ENCODE measurements at places on chromosomes 4 and X.

- H3K27ac ChIP-seq, result no peak overlapping the region
- H3K4me1 ChIP-seq, result no peaks in the 10 kb centered on the region
- no peak overlapping the region for H3K4me3 ChIP-seq
- no peak for DNase-seq
These were observed 136.6 kb upstream of the SPRY1 start for GRCh38 chr4:123259676-123260646.

DNA sequence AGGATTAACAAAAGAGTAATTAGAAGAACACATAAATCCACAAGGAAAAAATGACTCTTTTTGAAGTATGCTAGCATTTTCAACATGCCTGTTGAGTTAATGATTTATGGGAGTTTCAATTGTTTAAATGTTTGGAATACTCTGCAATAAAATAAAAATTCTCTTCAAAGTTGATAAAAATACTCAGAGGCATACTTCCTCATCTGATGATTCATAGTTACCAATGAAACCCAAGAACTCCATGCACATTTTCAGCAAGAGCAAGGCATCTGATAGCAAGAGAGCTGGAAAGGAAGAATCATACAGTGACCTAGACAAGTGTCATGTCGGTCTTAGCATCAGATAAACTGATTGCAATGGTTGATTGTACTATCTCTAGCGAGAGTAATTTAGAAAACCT lies 443.7 kb upstream of the ATOH1 start:
- H3K27ac ChIP-seq, result no peak overlapping the region
- no peak overlapping the region for H3K4me3 ChIP-seq
- DNase-seq, result no peak
- no peaks in the 10 kb centered on the region for H3K4me1 ChIP-seq
- H3K27me3 ChIP-seq, result no peaks in the 10 kb centered on the region

DNA sequence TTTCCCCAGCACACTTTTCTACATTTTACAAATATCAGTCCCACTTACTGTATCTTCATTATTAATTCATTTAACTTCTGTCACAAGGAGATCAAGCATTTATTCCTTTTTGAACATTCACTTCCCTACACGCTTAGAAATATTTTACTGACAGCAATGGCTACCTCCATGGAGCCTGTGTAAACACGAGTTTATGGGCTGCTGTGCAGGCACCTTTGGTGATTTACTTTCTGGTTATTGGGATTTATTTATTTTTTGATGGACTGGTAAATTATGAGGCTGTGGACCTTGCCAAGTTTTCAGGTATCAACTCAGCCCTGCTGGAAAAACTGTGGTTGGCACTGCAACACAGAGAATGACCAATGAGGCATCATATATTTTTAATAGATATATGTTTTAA lies 45.4 kb upstream of the PAQR3 start:
- H3K36me3 ChIP-seq, result no peaks in the 10 kb centered on the region
- no peaks in the 10 kb centered on the region for H3K27me3 ChIP-seq
- no peak overlapping the region for H3K27ac ChIP-seq
- H3K4me3 ChIP-seq, result no peak overlapping the region
- no peaks in the 10 kb centered on the region for H3K4me1 ChIP-seq

DNA sequence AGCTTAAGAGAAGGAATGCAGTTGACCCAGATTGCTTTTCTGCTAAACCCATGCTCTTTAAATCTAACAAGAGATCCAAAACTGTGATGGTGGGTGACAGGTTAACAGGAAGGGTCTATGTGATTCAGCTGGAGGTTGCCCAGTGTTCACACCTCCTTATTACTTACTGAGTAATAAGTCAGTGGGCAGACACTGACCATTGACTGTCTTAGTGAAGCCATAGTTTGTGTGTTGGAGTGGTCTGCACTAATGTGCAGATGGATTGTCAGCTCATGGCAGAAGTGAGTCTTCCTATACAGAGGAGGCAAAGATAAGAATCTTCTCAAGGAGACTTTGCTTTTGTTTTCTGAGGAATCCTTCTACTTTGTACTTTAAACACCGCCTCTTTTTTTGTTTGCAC lies 15.2 kb upstream of the RUFY3 start:
- no peak for DNase-seq
- H3K27me3 ChIP-seq, result no peaks in the 10 kb centered on the region
- no peaks in the 10 kb centered on the region for H3K36me3 ChIP-seq
- H3K27ac ChIP-seq, result peak overlapping the region; percentile 92
- H3K4me1 ChIP-seq, result peaks cover 15% of the 10 kb centered on the region

GRCh38 chrX:136450050-136450830 lies 37.5 kb upstream of the BRS3 start:
- no peaks in the 10 kb centered on the region for H3K36me3 ChIP-seq
- no peaks in the 10 kb centered on the region for H3K27me3 ChIP-seq
- H3K4me3 ChIP-seq, result no peak overlapping the region
- no peak overlapping the region for H3K27ac ChIP-seq

DNA sequence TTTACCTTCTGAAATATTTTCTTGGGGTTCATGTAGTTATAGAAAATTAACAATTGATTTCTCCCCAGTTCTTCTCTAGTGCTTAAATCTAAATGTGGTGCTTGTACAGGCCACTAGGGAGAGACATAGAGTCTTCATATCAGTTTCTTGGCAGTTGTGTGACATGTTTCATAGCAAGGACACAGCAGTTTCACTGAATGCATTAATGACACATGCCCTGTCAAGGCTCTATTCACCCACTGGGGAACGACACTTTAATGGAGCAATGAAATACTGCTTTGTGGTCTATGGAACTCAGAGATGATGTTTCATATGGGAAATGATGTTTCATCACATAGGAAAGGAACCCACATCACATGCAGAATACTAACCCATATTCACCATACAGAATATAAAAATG lies 2.8 kb downstream of the VEGFC start:
- no peak overlapping the region for H3K4me3 ChIP-seq
- H3K27me3 ChIP-seq, result peaks cover 9% of the 10 kb centered on the region
- H3K27ac ChIP-seq, result no peak overlapping the region
- H3K36me3 ChIP-seq, result no peaks in the 10 kb centered on the region

GRCh38 chrX:110125446-110126162 lies 122.7 kb downstream of the TMEM164 start:
- H3K4me1 ChIP-seq, result no peaks in the 10 kb centered on the region
- no peak overlapping the region for H3K27ac ChIP-seq
- no peaks in the 10 kb centered on the region for H3K36me3 ChIP-seq
- DNase-seq, result no peak
- no peaks in the 10 kb centered on the region for H3K27me3 ChIP-seq

DNA sequence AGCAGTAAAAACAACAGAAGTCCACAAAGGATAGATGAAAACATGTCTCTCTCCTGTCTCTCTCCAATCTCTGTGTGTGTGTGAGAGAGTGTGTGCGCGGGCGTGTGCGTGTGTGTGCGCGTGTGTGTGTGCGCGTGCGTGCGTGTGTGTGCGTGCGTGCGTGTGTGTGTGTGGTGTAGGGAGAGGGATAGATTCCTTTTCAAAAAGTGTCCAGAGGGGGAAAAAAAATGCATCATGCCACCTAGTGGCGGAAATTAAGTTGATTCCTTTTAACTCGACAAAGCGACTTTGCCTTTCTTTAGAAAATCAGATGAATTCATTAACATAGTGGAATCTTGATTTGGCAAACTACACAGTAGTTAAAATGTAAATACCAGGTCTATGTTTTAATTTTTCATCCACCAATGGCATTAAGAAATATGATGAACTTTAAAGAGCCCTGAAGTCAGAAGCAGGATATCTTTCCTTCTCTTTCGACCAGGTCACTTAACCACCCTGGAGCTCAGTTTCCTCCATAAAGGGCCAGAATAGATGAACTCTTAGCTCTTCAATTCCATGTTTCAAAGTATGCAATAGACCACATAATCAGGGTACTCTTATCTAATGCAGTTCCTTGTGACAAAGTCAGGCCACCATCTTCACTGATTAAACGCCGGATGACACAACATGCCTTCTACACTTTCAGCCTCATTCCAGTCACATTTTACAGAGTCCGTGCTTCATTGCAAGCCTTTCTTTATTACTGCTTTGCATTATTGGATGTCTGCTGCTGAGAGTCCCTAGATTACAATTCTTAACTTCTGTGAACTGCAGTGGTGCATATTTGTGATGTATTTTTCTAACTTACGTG lies 162.8 kb downstream of the FBXO8 start:
- peak; percentile 24 for DNase-seq
- H3K27me3 ChIP-seq, result no peaks in the 10 kb centered on the region
- H3K4me3 ChIP-seq, result peak overlapping the region; percentile 44
- peak overlapping the region; percentile 53 for H3K27ac ChIP-seq
- no peaks in the 10 kb centered on the region for H3K4me1 ChIP-seq
- no peaks in the 10 kb centered on the region for H3K36me3 ChIP-seq

- H3K4me3 ChIP-seq, result no peak overlapping the region
- no peak for DNase-seq
- no peak overlapping the region for H3K27ac ChIP-seq
- no peaks in the 10 kb centered on the region for H3K36me3 ChIP-seq
- no peaks in the 10 kb centered on the region for H3K4me1 ChIP-seq
These were observed 17.4 kb upstream of the LNX1 start for GRCh38 chr4:53608649-53609048.

- no peak overlapping the region for H3K4me3 ChIP-seq
- DNase-seq, result no peak
- H3K27me3 ChIP-seq, result no peaks in the 10 kb centered on the region
- H3K27ac ChIP-seq, result no peak overlapping the region
These were observed 23.3 kb upstream of the EOLA2 start for GRCh38 chrX:149961572-149961971.

GRCh38 chr4:144699565-144699964 lies 53.6 kb downstream of the HHIP start:
- H3K36me3 ChIP-seq, result no peaks in the 10 kb centered on the region
- DNase-seq, result no peak
- H3K27ac ChIP-seq, result no peak overlapping the region
- no peaks in the 10 kb centered on the region for H3K4me1 ChIP-seq
- H3K4me3 ChIP-seq, result no peak overlapping the region
- H3K27me3 ChIP-seq, result no peaks in the 10 kb centered on the region

DNA sequence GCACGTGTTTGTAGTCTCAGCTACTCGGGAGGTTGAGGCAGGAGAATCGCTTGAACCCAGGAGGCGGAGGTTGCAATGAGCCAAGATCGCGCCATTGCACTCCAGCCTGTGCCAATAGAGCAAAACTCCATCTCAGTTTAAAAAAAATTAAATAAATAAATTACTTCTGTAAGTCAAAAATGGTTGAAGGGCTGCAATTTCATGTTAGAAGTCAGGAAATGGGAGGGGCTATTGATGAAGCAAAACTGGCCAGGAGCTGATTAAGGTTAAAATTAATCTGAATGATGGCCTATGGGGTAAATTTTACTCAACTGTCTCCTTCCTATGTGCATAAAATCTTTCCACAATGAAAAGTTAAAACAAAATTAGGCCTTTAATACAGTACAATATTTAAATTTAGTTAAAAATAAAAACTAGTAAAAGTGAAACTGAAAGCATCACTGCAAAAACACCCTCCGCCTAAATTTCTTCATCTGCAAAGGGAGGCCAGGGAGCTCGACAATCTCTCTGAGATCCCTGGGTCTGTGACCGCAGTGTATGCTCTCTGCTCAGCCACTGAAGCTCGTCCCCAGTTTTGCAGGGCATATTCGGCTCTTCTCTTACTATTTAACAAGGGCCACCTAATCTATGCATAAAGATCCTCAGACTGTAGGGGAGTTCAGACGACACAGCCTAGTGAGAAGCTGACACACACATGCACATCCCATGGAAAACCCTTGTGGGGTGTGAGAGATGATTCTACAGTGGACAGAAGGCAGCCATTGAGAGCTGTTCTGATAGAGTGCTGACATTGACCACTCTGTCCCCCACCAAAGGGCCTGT lies 57.2 kb downstream of the IRF2 start:
- H3K27ac ChIP-seq, result peak overlapping the region; percentile 65
- peaks cover 48% of the 10 kb centered on the region for H3K4me1 ChIP-seq
- H3K4me3 ChIP-seq, result no peak overlapping the region
- no peak for DNase-seq

DNA sequence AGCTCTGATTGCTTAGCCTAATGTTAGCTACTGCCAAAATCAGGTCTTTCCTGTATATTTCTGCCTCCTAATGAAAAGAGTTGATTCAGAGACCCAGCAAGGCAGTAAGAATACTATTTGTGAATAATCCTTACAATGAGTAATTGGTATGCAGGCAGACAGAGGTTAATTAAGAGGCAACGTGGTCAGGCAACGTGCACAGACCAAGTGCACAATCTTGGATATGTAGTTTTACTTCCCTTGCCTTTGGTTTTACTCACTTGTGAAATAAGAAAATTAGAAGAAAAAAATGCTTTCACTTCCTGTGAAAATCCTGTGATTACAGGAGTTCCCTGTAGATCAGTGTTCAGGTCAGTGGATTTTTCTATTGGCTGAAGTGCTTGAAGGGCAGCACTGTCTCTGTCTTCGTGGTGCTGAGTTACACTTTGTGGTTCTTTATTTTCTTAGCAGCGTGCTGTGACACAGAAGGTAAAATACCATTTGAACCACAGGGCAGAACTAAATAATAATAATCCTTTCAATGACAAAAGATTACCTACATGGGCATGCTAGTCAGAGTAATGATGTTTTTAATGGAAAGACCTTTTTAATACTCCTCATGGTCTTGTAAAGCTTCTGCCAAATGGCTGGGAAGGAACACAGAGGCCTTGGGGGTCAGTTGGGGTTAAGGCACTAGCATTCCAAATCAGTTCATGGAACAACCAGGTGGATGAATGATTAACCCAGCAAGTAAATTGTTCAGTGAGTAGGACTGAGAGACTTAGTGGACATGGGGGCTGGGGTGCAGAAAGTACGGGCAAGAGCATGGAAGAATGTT lies 430.9 kb downstream of the MAPK10 start:
- H3K4me3 ChIP-seq, result no peak overlapping the region
- DNase-seq, result no peak
- no peaks in the 10 kb centered on the region for H3K27me3 ChIP-seq
- H3K36me3 ChIP-seq, result no peaks in the 10 kb centered on the region
- peaks cover 8% of the 10 kb centered on the region for H3K4me1 ChIP-seq
- H3K27ac ChIP-seq, result no peak overlapping the region

- no peak overlapping the region for H3K4me3 ChIP-seq
- H3K4me1 ChIP-seq, result no peaks in the 10 kb centered on the region
- H3K27me3 ChIP-seq, result peaks cover 15% of the 10 kb centered on the region
- no peak for DNase-seq
- no peak overlapping the region for H3K27ac ChIP-seq
- H3K36me3 ChIP-seq, result no peaks in the 10 kb centered on the region
These were observed 111.4 kb downstream of the LUZP4 start for GRCh38 chrX:115400960-115401359.

DNA sequence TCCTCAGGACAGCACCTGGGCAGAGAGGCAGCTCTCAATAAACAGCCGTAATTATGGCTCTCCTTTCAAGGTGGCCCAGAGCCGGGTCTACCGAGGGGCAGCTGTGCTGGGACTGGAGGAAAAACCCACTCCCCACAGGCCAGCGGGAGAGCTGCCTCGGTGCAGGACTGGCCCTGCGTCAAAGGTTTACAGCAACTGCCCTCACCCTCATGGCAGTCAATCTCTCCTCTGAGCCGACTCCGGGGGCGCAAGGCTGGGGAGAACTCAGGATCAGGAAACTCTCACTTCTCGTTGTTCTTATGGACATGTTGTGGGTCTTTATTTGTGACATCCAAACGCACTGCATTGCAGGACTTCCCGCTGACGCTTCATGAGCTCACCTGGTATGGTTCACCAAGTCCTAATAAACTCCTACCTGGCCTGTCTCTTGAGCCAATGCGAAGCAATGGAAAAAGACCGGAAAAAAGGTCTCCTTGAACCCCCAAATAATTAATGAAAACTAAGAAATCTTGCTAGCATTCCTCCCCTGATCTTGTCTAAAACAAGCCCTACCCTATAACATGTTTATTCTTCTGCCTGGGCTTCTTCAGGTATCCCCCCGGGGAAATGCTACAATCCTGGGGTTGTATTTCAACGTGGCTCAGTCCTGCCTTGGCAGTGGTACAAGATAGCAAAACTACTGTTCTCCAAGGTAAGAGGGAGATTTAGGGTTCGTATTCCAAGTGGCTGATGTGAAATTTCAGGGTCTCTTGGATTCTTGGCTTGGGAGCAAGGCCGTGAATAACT lies 50.1 kb upstream of the CDKN2AIP start:
- H3K4me1 ChIP-seq, result peaks cover 8% of the 10 kb centered on the region
- H3K27ac ChIP-seq, result no peak overlapping the region
- H3K27me3 ChIP-seq, result no peaks in the 10 kb centered on the region
- no peaks in the 10 kb centered on the region for H3K36me3 ChIP-seq
- H3K4me3 ChIP-seq, result no peak overlapping the region
